ENCODE measurements at places on chromosomes 6 and 20.

GRCh38 chr6:143128681-143129015, 68.0 kb downstream of the AIG1 start:
- DNase-seq = no peak

- DNase-seq = no peak
Measured at GRCh38 chr6:106165885-106166485, 79.8 kb downstream of the PRDM1 start.

DNA sequence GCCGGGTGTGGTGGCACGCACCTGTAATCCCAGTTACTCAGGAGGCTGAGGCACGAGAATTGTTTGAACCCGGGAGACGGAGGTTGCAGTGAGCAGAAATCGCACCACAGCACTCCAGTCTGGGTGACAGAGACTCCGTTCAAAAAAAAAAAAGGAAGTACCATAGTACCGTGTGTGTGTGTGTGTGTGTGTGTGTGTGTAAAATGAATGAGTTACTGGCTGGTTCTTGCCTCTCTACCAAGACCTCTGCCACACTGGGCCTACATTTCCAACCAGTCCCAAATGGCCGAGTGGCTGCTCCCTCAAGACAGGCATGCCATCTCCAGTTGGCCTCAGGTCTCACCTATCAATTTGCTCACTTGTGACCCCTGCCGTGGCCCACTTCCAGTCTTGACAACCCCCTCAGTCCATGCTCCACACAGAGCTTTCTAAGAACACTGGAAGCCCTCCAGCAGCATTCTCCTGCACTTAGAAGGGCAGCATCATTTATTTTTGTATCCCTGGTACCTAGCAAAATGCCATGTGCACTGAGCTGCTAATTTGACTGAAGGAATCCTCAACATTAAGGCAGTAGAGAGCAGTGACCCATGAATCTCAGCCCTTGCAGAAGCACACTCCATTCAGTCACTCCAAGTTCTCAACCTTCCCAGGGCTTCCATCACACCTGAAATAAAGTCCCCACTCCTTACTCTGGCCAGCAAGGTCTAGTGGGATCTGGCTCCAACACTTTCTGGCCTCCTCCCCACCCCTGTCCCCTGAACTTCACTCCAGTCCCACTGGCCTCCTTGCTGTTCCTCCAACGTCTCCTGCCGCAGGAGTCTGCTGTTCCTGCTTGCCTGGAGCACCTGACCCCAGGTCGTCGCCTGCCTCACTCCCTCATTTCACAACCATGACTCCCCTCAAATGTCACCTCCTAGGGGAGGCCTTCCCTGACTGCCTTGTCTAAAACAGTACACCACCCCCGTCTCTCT, 29.9 kb downstream of the COX4I2 start:
- no peak for DNase-seq

DNA sequence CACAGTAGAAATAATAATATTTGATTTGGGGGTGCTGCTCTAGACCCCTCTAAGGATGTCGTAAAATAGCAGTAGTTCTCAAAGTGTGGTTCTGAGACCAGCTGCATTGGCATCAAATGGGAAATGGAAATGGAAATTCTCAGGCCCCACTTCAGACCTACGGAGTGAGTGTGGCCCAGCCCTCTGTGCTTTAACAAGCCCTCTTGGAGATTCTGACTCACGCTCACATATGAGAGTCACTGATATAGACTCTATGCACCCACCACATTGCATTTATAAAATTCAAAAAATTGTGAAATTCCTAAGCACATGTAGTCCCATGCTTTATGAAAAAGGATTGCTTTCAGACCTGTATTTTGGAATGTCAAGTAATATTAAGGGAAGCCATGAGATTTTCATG, 14.2 kb upstream of the PPP1R16B start:
- DNase-seq = no peak

- DNase-seq = peak; percentile 25
Measured at GRCh38 chr6:41039060-41039998, at the start of gene UNC5CL. UNC5CL (minus strand) TSS chr6:41039221; CDS start chr6:41035074, 4,147 bp downstream.

DNA sequence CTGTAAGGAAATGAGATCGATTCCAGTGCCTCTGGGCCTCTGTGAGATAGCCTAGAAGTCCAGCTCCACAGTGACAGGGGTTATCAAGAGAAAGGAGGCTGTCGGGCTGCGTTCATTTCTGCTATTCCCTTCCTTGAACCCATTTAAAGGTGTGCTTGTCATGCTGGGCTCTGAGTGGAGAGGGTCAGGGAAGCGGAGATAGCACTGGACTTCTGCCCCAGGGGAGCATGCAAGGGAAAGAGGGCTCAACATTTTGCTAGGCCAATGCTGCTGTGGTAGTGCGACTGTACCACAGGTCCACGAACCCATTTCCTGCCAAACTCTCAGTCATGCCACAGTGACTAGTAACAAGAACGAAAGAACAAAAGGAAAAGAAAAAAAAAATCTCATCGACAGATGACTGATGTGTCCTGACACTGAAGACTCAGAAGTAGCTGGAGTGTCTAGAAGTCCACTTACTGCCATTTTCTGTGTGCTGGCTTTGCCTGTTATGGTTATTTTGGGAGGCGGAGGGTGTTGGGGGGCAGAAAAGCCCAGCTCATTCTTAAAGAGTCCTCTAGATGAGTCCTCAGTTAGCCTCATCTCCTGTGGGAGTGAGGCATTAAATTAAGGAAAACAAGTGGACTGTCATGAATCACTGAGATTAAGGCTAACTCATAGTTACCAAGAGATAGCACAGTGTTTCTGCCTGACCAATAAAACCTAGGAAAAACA, 8.1 kb downstream of the NEDD9 start:
- no peak for DNase-seq

- DNase-seq = no peak
Measured at GRCh38 chr6:52341561-52342260, 20.2 kb upstream of the PAQR8 start.

GRCh38 chr6:1363729-1364572, 25.4 kb upstream of the FOXF2 start:
- DNase-seq = no peak

- DNase-seq = no peak
Measured at GRCh38 chr6:57315111-57315510, 2.3 kb upstream of the PRIM2 start.

DNA sequence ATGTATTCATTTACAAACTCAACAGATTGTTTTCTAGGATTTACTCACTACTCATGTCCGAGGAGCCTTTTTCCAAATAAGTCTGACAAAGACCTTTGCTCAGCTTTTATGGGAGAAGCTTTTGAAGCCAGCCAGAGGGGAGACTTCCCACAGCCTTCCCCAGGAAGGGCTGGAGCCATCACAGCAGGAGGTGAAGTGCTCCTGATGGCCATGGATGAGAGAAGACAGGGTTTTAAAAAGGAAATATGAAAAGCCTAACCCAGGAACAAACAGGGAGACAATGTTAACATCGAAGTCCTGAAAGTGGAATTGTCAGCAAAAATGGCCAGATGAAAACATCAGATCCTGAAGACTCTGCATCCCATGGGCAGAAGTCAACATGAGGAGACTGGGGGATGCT, 11.6 kb upstream of the TAGAP start:
- no peak for DNase-seq

DNA sequence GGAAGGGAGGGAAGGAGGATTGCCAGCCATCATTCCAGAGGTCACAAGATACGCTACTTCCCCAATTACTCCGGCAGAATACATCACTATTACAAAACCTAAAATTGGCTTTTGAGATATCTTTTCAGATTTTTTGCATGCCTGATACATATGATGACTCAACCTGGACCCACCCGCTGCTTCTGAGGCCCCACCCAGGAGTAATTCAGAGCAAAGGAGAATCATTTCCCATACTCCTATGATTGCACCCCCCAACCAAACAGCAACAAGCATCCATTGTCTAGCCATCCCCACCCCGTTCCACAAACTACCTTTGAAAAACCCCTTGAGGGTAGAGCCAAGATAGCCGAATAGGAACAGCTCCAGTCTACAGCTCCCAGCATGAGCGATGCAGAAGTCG, 163.5 kb upstream of the GJE1 start:
- DNase-seq = no peak

- no peak for DNase-seq
Measured at GRCh38 chr20:34337982-34338726, 24.9 kb upstream of the ITCH start.

DNA sequence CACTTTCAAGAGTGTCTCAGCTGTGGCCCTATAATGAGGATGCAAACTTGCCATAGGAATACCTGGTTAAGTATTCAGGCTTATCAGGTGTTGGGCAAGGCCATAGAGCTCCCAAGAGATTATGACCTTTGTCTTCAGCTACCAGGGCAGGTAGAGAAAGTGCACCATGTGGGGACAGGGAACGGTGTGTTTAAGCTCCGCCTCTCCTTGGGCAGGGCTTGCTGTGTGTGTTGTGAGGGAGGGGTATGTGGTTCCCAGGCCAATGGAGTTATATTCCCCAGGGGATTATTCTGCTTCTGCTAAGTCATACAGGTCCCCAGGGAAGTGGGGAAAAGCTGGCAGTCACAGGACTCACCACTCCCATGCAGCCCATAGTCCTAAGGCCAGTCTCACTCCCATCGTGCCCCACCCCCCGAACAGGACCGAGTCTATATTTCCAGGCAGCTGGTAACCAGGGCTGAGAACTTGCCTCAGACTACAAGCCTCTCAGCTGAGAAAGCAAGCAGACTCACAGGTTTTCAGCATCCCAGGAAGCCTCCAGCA, 660.2 kb downstream of the HTR1B start:
- DNase-seq = no peak

- no peak for DNase-seq
Measured at GRCh38 chr6:122806291-122806690, 17.2 kb downstream of the SMPDL3A start.

DNA sequence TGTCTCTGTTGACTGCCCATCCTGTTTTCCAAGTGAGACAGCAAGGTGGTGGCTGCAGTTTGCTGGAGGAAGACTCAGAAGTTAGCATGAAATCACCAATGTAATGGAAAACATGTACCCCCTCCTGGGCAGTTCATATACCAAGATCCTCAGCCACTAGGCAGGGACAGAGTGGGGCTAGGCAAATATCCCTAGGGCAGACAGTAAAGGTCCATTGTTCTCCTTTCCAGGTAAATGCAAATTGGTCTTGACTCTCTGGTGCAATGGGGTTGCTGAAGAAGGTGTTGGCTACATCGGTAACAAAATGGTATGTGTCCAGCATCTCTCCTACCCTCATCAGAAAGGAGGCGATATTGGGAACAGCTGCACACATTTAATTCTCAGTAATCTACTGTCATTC, 233.6 kb upstream of the SOX4 start:
- no peak for DNase-seq

DNA sequence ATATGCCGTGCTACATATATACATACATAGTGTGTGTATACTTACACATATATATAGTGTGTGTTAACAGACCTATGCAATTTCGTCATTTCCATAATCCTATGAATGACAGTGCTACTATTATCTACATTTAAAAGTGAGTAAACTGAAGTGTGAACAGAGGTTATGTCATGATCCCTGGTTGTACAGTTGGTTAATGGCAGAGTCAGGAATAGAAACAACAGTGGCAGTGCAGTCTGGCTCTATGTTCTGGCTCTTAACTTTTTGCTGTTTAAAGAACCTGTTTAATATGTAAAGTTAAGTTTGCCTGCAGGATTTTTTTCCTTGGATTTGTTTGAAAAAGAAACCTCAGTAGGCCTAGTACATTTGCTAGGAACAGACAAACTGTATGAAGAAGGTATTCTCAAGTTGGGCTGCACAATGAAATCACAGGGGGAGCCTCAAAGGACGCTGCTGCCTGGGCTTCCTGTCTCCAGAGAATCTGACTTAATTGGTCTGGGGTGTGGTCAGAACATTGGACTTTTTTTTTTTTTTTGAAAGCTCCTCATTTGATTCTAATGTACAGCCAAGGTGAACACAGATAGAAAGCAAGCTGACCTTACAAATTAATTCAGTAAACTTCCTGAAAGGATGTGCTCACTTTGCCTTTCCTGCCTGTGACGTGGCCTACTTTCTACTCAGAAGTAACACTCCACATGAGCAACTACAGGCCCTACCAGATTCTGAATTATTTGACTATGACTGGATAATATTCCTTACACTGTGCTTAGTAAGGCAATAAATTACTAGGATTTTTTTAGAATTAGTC, 29.4 kb downstream of the PLCB1 start:
- no peak for DNase-seq

GRCh38 chr20:22411627-22412450, 172.5 kb downstream of the FOXA2 start:
- DNase-seq = no peak

- no peak for DNase-seq
Measured at GRCh38 chr6:3623451-3624249, 127.9 kb downstream of the PXDC1 start.

DNA sequence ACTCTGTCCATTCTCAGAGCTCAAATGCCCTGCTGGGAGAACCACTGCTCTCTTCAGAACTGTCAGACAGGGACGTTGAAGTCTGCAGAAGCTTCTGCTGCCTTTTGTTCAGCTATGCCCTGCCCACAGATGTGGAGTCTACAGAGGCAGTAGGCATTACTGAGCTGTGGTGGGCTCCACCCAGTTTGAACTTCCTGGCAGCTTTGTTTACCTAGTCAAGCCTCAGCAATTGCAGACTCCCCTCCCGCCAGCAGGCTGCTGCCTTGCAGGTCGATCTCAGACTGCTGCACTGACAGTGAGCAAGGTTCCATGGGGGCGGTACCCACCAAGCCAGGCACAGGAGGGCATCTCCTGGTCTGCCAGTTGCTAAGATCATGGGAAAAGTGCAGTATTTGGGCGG, 21.8 kb upstream of the UFL1 start:
- no peak for DNase-seq

- DNase-seq = no peak
Measured at GRCh38 chr6:165486183-165487137, 176.6 kb downstream of the PDE10A start.

DNA sequence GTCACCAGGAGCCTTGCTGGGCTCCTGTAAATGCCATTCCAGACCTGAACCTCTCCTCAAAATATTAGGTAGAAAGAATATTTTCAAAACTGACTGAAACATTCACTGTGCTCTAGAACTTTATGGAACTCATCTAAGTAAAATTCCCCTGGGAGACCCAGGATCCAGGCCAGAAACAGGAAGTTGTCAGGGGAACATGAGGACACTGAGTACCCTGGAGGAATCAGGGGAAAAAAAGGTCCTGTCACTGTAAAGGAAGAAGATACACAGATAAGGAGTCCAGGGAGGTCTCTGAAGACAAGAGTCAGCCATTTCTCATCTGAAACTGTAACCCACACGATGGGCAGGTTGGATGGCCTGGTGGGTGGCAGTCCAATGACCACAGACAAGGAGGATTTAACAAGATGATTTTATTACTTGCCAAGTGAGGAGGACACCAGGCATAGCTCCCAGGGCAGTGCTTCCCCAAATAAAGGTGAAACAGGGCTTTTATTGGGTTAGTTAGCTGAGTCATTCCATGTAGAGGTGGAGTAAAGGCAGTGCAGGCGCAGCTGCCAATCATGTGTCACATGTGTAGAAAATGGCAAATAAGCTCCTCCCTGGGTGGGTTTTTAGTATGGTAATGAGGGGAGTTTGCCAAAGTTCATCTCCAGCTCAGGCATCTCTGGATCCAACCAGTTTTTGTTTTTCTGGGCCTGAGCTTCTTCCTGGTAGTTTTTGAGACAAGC, 138.5 kb downstream of the RCAN2 start:
- DNase-seq = no peak

DNA sequence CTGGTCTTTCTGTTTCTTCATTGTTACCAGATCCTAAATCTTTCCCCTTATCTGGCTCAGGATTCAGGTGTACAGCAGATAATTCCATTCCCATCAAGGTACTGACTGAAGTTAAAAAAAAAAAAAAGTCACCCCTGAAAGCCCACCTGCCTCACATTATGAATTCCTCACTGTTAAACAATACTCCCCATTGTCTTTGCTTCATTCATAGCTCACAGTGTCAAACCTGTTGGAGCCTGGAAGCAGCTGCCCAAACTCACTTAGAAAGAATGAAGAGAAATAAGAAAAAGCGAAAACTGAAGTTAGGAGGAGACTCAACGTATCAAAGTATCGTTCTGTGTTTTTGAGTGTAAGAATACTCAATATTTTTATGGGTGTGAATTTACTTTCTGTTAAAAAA, 1.8 kb upstream of the DCBLD1 start:
- DNase-seq = no peak
